ENCODE measurements at places on chromosomes 5 and 9.

DNA sequence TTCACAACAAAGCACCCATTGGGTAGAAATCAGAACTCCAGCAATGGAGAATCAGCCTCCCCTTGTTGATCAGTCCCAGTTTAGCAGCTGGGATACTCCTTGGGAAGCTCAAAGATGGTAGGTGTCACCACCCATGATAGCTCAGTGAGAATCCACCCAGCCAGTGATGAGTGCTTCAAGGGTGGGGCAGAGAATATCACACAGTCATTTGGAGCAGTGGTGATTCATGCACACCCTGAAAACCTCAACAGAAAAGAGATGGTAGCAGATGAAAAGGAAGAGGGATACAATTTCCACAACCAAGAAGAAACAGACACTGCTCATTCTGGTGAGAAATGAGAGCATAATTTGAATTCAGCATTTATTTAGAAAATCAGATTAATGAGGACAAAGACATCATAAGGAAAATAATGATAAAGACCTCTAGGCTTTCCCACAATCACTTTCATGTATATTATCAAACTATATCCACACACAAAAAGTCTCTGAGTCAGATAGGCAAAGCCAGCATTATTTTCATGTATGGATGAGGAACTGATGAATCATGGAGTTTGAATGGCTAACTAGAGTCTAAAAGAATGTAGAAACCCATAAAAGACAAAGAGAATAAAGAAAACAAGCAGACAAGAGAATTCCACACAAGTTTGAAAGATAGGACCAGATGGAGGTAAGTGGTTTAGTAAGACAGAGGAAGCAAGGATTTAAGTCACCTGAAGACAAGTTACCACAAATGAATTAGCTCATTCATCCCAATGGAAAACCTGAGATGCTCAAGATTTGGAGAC is 82.9 kb downstream of the FEM1C start:
- DNase-seq: no peak

- no peak for DNase-seq
Measured at GRCh38 chr5:133360693-133361472, 251.5 kb downstream of the FSTL4 start.

DNA sequence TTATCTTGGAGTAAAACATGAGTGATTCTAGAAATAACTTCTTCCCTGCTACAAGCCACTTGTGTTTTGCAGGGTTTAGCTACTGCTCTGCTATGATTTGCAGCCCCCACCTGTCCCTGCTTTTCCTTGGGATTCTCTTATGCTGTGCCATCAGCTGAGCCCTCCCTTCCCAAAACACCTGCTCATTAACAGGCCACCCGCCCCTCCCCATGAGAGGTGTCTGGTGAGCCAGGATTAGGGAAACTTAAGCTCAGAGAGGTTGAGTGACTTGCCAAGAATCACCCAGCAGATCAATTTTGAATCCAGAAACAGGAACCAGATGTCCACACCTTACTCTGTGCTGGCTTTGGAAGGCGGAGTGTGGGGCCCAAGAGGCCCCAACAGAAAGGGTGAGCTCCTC is 111.7 kb upstream of the CXCL14 start:
- DNase-seq: no peak

DNA sequence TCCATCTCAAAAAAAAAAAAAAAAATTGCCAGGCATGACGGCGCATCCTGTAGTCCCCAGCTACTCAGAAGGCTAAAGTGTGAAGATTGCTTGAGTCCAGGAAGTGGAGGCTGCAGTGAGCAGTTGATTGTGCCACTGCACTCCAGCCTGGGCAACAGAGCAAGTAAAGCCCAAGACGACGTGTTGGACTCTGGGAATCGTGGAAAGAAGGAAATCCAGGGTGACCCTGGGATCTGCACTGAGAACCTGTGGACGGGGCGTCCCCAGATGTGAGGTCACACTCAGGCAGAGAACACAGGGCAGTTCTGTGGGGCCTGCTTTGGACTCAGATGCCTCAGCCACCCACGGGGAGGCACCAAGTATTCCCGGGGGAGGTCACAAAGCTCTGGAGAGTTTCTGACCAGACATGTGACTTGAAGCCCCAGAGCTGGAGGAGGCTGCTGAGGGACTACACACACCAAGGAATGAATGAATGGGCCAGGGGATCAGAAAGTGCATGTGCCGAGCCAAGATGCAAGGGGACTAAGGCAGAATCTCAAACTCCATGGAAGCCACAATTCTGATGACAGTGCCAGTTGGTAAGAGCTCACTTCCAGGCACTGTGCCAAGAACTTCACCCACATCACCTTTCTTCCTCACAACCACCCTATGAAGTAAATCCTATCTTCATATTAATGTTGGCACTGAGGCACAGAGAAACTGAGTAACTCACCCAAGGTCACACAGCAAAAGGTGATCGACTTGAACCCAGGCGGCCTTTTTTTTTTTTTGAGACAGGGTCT is 12.9 kb downstream of the DYNC2I2 start:
- no peak for DNase-seq

- DNase-seq: no peak
Measured at GRCh38 chr5:102481054-102481715, 17.6 kb downstream of the SLCO6A1 start.

DNA sequence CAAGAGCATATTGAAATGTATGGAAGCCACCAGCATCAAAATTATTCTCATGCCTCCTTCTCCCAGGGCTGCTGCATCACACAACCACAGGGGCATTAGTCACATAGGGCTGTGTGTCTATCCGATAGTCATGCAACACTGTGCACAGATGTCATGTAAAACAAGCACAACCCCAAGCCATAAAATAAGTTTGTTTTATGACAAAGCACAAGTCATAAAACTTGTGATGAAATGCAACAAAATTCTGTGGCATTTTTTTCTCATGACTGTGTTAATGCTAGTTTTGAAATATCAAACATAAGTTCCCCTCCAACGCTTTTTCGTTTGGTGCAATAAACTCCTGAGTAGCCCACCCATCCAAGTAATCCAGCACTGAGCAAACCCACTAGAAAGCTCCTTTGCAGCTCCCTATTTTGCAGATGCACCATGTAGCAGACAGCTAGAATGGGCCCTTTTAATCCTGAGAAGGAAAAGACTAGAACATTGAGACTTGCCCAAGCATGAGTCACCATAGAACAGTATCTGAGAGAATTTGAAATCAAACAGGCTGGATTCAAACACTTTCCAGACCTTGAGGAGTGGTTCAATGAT is 93.3 kb upstream of the ZNF366 start:
- no peak for DNase-seq

GRCh38 chr9:102398205-102398604 is 596.9 kb upstream of the CYLC2 start:
- no peak for DNase-seq

DNA sequence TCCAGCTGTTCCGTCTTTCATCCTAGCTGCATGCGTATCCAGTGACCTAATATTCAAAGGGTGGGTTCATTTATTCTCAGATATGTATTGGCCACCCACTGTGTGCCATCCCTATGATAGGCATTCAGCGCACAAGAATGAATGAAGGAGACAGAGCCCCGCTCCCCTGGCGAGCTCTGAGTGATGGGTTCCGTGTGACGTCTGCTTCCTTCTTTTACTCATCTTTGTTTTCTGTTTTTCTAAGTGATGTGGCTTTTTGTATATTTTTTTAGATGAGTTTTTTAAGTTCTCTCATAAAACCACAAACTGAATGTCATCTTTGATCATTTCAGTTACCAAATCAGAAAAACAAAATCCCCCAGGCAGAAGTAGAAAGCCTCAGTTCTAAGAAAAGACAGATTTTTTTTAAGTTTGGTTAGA is 168.3 kb upstream of the OTULINL start:
- DNase-seq: no peak

GRCh38 chr5:35117967-35118366 is 70.2 kb upstream of the AGXT2 start:
- DNase-seq: no peak

GRCh38 chr5:154369682-154370081 is 76.1 kb upstream of the SAP30L start:
- DNase-seq: no peak

- no peak for DNase-seq
Measured at GRCh38 chr9:36125062-36125855, 11.3 kb upstream of the GLIPR2 start.

DNA sequence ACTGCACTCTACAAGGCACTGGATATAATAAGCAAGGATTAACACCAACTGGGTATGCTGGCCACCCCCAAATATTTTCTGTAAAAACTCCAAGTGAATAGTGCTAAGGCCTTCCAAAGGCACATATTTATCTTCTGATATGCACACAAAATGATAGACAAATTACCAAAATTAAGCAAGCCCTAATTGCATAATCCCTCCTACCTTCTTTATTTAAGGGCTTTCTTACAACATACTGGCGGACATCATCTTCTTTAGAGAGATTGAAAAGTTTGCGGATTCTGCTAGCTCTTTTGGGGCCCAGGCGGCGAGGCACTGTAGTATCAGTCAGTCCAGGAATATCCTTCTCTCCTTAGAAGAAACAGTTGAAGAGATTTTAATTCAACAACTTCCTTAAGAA is 1.9 kb downstream of the RPS6 start:
- no peak for DNase-seq

- no peak for DNase-seq
Measured at GRCh38 chr9:87718852-87719612, 6.9 kb upstream of the CTSL start.

DNA sequence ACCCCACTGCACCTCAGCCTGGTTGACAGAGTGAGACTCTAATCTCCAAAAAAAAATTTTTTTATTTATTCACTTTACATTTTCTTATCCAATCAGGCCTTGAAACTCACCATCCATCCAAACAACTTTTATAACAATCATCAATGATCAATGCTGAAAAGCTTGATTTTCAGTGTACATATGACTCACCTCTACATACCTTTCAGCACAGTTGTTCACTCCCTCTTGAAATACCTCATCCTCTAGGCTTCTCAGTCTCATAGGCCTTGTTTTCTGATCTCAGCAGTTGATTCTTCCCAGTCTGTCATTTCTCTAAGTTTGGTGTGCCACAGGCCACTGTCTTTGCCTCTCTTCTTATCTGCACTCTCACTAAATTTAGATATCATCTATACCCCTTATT is 36.2 kb downstream of the GRIN3A start:
- DNase-seq: no peak

DNA sequence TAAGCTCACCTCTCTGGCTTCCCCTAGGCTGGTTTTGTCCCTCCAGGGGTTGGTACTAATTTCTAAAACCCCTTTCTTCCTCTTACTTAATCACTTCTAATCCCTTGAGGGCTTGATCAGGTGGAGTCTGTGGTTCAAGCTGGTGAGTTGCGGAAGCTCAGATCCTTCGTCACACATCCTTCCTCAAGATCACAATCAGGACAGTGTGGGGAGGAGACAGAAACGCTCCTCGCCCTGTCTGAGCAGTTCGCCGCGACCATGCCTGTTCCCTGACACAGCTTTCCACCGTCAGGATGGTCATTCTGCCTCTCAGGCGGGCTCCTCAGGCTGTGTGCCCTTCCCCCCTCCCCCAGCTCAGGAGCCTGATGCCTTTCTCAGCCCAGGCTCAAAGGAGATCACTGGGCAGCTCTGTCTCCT is 24.3 kb downstream of the CPLX2 start:
- DNase-seq: no peak

DNA sequence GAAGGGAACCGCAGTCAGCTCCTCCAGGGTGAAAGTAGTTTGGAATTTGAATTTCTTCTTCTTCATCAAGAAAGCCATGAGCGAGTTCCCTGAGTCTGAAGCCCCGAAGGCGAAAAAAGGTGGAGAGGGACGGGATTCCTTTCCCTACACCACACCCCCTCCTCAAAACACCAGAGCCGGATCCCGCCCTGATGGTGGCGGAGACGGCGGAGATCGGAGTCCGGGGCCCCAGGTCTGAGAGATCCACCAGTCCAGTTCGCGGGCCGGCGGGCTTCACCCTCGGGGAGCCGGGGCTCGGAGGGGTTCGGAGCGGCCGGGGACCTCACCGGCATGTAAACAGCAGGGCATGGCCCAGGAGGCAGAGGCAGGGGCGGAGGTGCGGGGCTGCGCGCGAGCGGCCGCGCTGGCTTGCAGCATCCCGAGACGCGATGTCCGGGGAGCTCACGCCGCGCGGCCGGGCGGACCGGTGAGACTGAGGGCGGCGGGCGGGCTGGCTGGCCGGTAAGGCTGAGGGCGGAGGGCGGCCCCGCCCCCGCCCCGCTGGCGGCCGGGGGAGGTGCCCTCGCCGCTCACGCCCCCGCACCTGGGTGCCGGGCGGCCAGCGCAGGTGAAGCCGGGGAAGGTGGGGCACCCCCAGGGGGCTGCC is 606 bp downstream of the EEIG1 start:
- DNase-seq: no peak

- no peak for DNase-seq
Measured at GRCh38 chr5:88190106-88190834, 78.4 kb downstream of the TMEM161B start.

DNA sequence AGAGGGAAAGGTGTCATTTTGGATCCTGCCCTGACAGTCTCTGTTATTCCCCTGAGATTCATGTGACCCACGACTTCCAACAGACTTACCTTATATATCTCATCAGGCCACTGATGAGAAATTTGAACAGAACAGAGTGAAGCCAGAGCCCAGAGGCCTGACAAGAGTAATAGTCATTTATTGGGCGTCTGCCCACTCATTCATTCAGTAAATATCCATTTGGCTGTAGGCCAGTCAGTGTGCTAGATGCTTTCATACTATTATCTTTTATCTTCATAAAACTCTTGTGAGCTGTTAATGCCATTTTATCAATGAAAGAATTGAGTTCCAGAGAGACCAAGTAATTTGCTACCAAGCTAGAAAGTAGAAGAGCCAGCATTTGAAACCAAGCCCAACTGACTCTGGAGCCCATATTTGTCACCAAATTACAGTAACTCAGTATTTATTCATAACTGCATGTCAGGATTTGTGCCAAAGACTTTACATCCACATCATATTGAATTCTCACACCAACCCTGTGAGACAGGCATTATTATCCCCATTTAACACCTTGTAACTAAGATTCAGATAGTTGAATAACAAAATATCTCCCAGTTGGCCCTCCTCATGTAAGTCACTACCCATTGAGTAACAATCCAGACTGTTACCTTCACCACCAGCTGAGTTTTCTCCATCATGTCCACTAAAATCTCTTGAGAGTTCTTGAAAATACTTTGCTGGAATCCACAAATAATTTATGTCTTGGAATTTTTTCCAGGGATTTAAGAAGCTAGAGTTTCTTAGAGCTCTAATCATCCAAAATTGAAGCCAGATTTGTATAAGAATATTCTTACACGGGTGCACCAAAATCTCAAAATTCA is 2.5 kb downstream of the PTPDC1 start:
- DNase-seq: no peak

GRCh38 chr9:8361364-8361763 is 561.8 kb upstream of the DMAC1 start:
- DNase-seq: no peak

- DNase-seq: no peak
Measured at GRCh38 chr5:2143088-2143487, 260.4 kb upstream of the IRX4 start.

- DNase-seq: peak; percentile 44
Measured at GRCh38 chr9:98146101-98146991, 27.3 kb upstream of the TRIM14 start.

DNA sequence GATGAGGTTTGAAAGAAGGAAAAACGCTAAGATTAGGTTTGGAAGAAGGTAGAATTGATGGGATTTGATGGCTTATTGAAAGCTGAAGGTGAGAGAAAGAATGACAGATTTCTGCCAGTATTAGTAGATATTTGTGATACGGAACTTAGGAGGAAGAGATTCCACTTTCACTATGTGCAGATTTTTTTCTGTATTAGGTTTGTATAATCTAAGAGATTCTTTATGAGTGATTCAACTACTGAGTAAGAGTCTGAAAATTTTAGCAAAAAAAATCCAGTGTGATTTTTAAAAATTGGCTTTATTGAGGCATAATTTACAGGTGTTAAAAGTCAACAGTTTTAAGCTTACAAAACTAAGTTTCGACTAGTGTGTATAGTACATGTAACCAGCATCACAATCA is 54.1 kb downstream of the AP3S1 start:
- no peak for DNase-seq

All from NCI-H2107 (cell line).